CD4-positive, alpha-beta T cell treated with Interleukin-4 for 4 hours (primary cell): ENCODE measurements at places on chromosomes 7 and 10.

DNA sequence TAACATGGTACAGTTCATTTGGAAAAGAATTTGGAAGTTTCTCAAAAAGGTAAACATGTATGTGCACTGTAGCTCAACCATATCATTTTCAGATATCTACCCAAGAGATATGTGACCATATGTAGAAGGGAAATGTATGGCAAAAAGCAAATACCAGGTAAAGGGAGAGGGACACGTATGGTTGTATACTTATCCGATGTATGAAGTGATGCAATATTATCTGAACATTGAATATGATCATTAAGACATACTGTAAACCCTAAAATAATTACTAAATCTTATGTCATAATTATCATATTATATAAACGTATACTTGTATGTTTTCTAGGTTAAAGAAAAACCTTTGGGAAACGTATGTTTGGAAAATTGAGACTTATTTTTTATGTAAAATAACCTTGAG, 367.5 kb upstream of the KCND2 start:
- DNase-seq, result no peak

DNA sequence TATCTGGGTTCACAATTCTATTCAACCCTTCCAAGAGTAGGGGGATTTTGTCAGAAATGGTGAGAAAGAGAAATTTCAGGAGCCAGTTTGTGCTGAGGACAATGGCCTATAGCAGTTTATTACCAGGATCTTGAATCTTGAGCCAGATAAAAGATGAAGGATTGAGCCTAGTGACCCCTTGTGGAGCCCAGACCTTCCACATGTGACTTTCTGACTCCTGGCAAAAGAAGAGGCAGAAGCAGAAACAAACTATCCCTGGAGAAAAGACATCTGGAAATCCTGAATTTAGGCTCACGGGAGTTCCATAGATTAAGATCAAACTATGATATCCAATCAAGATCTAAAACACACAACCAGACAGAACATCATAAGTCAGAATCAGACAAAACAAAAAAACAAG, 60.9 kb upstream of the CHRM2 start:
- no peak for DNase-seq

DNA sequence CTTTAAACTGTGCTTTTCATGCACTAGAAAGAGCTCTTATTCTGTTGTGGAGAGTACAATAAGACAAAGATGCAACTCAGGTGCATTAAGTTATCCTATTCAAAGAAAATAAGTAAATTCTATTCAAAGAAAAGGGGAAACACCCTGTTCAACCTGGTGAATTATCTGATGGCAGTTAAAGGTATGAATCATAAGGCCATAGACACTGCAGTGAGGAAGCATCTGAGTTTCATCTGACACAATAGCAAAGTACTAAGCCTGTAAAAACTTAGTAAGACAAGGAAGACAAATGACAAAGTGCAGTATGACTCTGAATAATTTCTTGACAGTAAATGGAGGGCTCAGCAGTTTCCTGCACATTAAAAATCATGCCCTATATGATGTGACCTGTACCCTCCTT, 91.0 kb upstream of the LRRTM3 start:
- DNase-seq, result no peak

- DNase-seq, result no peak
These were observed 31.9 kb downstream of the RNLS start for GRCh38 chr10:88551246-88551645.

DNA sequence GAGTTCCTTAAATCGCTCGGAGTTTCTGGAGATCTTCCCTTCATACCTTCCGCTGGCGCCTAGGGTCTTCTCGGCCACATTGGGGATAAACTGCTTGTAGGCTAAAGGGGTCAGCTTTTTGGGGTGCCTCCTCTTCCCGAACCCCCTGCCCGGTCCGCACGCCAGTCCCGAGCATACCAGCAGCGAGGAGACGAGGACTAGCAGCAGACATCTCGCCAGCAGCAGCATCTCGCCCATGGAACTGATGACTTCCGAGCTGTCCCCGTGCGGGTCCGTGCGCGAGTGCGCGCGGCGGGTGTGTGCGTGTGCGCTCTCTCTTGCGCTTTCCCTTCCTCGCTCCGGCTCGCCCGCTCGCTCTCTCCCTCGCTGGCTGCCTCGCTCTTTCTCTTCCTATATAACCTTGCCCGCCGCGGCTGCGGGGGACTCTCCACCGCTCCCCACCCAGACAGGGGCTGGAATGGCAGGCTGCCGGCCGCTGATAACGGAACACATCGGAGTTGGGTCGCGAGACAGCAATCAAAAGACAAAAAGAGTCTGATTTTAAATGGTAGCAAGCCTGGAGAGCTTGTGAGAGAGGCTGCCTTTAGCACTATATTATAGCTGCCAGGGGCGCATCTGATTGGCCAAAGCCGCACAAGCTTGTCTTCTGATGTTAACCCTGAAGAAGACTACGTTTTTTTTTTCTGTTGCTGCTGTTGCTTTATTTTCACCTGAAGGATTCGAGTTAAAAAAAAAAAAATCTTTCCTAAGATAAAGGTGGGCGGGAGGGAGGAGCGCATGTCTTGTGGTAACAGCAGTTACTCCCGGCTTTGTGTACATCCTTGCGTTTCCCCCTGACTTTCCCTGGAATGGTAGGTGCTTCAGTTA, at the start of gene SHH:
TSS of gene SHH (minus strand) at position 569 of the 867 bp plus-strand sequence. CDS start at position 228, 341 bp downstream.
- no peak for DNase-seq

DNA sequence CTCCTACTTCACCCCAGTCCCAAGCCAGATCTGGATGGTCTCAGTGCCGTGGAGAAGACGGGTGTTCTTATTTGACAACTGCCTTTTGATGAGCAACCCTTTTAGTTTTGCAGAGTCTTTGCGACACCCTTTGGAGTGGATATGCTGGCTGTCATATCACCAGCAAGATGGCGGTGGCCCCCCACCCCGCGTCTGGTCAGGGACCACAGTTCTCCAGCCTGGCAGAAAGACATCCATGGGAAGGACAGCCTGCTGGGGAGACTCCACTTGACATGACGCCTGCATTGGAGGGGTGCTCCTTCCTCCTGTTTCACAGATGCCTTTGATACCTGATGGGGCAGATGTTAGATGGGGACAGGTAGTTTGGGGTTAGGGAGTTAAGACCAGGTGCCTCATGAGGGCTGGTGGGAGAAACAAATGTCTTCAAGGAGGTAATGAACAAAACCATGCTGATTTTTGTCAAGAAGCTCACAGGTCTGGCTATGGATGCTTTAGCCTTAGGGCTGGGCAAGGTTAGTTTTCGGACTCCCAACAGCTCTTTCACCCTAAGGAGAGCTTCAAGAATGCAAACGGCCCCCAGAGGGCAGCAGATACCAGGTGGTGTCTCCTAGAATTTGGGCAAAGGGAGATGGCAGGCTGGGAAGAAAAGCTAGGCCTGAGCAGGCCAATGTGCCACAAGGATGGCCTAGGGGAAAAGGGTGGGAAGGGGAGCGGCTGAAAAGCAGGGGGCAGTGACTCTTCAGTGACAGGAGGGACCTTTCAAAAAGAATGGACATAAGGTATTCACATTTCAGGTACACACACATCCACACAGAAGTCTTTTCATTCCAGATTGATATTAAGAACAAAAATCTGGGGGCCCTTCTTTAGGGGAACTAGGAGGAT, 95.2 kb downstream of the CLEC2L start:
- peak; percentile 10 for DNase-seq

DNA sequence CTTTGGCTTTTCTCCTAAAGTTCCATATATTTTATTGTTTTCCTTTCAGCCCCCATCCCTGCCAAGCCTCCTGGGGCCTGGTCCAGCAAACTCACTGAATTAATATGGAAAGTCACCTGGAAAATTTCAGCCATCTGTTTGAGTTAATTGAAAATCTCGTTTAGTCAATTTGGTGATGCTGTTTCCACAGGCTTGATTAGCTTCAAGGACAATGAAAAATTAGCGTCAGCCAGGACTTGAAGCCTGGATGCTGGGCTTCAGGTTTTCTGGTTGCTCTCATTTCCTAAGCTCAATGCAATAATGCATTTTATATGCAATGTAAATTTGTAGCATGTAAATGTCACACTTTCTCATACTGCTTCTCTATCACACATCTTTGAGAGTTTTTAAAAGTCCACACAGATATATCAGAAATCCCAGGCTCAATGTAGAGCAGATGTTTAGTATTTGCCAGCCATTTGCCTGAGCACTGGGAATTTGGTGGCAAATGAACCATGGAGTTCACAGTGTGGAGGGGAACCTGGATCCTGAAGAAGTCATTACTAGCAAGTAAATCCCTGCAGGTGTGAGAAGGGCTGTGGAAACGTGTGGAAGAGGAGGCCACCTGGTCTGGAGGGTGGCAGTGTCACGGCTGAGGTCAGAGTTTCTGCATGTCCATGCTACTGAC, 228.5 kb downstream of the PAXIP1 start:
- no peak for DNase-seq

- DNase-seq, result no peak
These were observed 105.3 kb upstream of the LRGUK start for GRCh38 chr7:134021836-134022235.

DNA sequence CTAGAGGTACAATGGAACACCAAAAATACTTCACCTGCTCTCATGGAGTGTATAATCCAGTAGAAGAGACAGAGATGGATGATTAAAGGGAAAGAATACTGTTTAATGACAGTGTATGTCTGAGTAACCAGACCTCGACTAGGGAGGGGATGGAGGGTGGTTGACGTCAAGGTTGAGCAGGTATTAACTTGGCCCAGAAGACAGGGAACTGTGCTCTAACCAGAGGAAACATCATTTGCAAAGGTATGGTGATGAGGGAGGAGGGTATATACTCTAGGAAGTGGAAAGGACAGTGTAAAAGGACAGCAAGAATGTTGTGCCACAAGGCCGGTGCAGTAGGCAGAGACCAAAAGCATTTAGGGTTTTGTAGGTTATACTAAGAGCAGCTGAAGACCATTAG, 2.9 kb downstream of the MIOS start:
- DNase-seq, result no peak

- peak; percentile 86 for DNase-seq
These were observed at the start of gene COX19 for GRCh38 chr7:974820-975681. COX19 (minus strand) TSS chr7:975549; CDS start chr7:975509, 40 bp downstream.
